ENCODE measurements at places on chromosomes 5 and 9. TPM values are rescaled to one million over a fixed set of nuclear protein-coding genes. Genes with fewer than 3 reads are reported as not detected.

Gene CYSRT1
- not detected for total RNA-seq

Gene MRPS2
- 56.4 TPM for total RNA-seq

Gene MAP1B
- total RNA-seq: 0.25 TPM

Gene SPAG8
- total RNA-seq: 1.1 TPM

Gene BRINP1
- not detected for total RNA-seq

Gene LRRC14B
- total RNA-seq: 0.16 TPM

Gene SOX30
- 0.11 TPM for total RNA-seq

GRCh38 chr5:95562282-95562681 lies 7.4 kb downstream of the ARSK start:
- H3K4me1 ChIP-seq: peaks cover 3% of the 10 kb centered on the region
- no peak overlapping the region for H3K4me3 ChIP-seq
- H3K27me3 ChIP-seq: no peaks in the 10 kb centered on the region
- H3K36me3 ChIP-seq: peaks cover 6% of the 10 kb centered on the region
- H3K27ac ChIP-seq: no peak overlapping the region

GRCh38 chr9:80491086-80491696 lies 919.4 kb downstream of the TLE4 start:
- H3K4me3 ChIP-seq: no peak overlapping the region

- peaks cover 40% of the 10 kb centered on the region for H3K4me1 ChIP-seq
- no peaks in the 10 kb centered on the region for H3K27me3 ChIP-seq
- peak overlapping the region; percentile 29 for H3K4me3 ChIP-seq
- DNase-seq: no peak
- H3K36me3 ChIP-seq: no peaks in the 10 kb centered on the region
Observed at GRCh38 chr5:81718300-81718699, 32.6 kb downstream of the SSBP2 start.

DNA sequence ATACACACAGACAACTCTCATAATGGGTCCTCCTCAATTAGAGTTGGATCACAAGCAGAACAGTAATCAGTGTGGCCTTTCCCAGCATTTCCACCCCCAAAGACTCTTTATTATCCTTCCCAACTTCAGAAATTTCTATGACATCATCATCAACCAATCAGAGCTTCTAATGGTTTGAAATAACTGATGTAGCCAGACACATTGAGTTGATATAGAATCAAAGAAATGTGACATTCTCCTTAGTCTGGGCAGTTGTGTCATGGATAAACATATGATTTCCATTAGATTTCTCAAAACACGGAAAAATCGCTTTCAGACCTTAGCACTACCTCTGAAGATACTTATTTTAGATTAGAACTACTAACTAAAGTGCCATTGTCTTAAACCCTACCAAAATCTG lies 75.7 kb upstream of the NFIB start:
- H3K4me1 ChIP-seq: no peaks in the 10 kb centered on the region
- H3K27me3 ChIP-seq: peaks cover 3% of the 10 kb centered on the region
- DNase-seq: no peak
- no peak overlapping the region for H3K4me3 ChIP-seq

- H3K4me3 ChIP-seq: no peak overlapping the region
- no peaks in the 10 kb centered on the region for H3K4me1 ChIP-seq
- peaks cover 15% of the 10 kb centered on the region for H3K36me3 ChIP-seq
- no peak for DNase-seq
- H3K27me3 ChIP-seq: no peaks in the 10 kb centered on the region
Observed at GRCh38 chr5:37637165-37637845, 202.5 kb downstream of the GDNF start.

- H3K36me3 ChIP-seq: peaks cover 32% of the 10 kb centered on the region
- H3K4me1 ChIP-seq: peaks cover 72% of the 10 kb centered on the region
- peak; percentile 13 for DNase-seq
- H3K4me3 ChIP-seq: peak overlapping the region; percentile 11
Observed at GRCh38 chr9:37197158-37198038, 77.0 kb downstream of the ZCCHC7 start.

GRCh38 chr5:150286820-150287219 lies 2.8 kb downstream of the CAMK2A start:
- H3K27me3 ChIP-seq: peaks cover 2% of the 10 kb centered on the region
- no peaks in the 10 kb centered on the region for H3K4me1 ChIP-seq
- H3K4me3 ChIP-seq: no peak overlapping the region
- peak; percentile 15 for DNase-seq

- H3K36me3 ChIP-seq: peaks cover 7% of the 10 kb centered on the region
- no peak for DNase-seq
- no peaks in the 10 kb centered on the region for H3K27me3 ChIP-seq
- H3K4me3 ChIP-seq: peak overlapping the region; percentile 86
- no peak overlapping the region for H3K27ac ChIP-seq
Observed at GRCh38 chr9:129038109-129038852, 1.9 kb downstream of the MIGA2 start.

DNA sequence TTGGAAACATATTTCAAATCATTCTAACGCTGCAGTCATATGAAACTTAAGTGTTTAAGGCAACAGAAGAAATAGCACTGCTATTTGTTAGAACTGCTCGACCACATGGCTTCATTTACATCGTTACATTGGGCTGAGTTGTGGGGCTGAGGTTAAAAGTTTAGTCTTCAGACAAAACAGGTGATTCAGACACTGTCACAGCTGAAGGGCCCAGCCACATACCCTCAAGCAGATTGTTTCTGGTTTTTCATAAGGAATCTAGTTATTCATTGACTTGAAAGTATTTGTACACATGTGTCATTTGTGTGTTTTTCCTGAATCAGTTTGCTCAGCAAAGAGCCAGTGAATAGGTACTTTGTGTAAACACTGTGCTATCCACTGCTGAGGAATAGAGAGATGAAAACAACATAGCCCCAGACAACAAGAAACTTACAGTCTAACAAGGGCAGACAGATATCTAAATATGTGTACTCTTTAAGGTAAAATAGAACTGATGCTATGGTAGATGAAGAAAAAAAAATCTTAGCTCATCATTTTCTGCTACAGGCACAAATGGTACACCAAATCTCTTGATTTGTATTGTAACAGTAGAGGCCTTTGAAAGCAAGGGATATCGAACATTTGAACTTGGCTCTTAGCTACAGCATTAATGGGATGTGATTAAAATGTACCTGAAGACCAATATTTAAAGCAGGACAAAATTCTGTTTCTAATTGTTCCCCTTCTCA lies 357.6 kb upstream of the RPS23 start:
- no peak overlapping the region for H3K27ac ChIP-seq
- no peaks in the 10 kb centered on the region for H3K27me3 ChIP-seq

GRCh38 chr5:33608344-33609041 lies 167.7 kb downstream of the TARS1 start:
- no peak overlapping the region for H3K27ac ChIP-seq
- no peak overlapping the region for H3K4me3 ChIP-seq
- no peaks in the 10 kb centered on the region for H3K4me1 ChIP-seq
- H3K27me3 ChIP-seq: peaks cover 3% of the 10 kb centered on the region
- DNase-seq: no peak
- no peaks in the 10 kb centered on the region for H3K36me3 ChIP-seq

DNA sequence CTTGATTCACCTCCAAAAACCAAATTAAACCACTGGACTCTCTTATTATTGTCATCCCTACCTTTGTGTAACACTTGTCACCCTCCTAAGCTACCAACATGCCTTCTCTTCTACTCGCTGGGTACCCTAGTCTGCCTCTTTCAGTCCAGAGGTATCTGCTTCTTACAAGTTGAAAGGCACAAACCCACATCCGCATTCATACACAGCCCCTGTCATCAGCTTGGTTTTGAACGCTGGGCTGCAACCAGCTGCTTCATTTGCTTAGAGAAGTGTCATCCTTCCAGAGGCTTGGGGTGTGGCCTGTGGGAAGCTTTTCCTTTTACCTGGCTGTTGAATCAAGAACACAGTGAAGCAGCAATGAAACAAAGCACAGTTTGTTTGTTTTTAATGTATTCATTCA lies 138.8 kb upstream of the WWC1 start:
- H3K4me3 ChIP-seq: no peak overlapping the region
- H3K36me3 ChIP-seq: no peaks in the 10 kb centered on the region
- no peak overlapping the region for H3K27ac ChIP-seq
- H3K4me1 ChIP-seq: no peaks in the 10 kb centered on the region
- peaks cover 1% of the 10 kb centered on the region for H3K27me3 ChIP-seq

DNA sequence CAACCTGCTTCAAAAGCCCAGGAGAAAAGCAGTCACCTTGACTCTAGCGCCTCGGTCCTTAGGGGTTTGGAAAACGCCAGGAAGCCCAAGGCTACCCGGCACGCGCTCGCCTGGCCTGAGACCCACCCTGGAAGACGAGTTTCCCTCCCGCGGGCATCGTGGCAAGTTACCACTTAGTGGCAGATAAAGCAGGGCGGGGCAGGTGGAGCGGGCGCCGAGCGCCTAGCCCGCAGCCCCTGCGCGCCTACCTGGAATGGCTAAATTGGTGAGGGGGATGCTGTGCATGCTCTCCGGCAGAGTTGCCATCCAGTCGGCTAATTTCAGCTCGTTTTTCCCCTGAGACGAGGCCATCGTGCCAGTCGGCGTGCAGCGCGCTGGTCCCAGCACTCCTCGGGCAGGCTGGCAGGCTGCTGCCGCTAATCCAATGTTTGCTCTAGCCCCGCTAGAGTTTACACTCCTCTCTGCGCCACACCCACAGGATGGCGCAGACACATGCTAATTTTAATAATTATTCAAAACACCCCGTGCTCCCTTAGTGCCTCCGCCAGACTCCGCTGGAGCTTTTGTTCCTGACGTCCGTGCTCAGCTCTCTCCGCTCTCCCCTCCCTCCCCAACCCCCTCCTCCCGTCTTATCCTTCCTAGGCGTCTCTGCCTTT lies at the start of gene PLCXD3:
Gene PLCXD3, minus strand, starts transcription at position 426 of the 656 bp plus-strand sequence. Its CDS starts 75 bp downstream, at position 351.
- no peak within 1 kb of the TSS for H3K4me3 ChIP-seq
- H3K27me3 ChIP-seq: peaks cover 31% of the 10 kb centered on the region
- no peaks in the 10 kb centered on the region for H3K4me1 ChIP-seq
- H3K36me3 ChIP-seq: no peaks in the 10 kb centered on the region
- no peak for DNase-seq

- peaks cover 36% of the 10 kb centered on the region for H3K4me1 ChIP-seq
- peaks cover 13% of the 10 kb centered on the region for H3K36me3 ChIP-seq
- H3K27ac ChIP-seq: peak within 1 kb of the TSS; percentile 75
- DNase-seq: peak; percentile 79
- H3K4me3 ChIP-seq: peak within 1 kb of the TSS; percentile 75
Observed at GRCh38 chr5:132746954-132747615, at the start of gene CCNI2. Gene CCNI2, plus strand, starts transcription at chr5:132747426. Its CDS starts 70 bp downstream, at chr5:132747496.

GRCh38 chr5:72328172-72328571 lies 8.0 kb downstream of the PTCD2 start:
- H3K27ac ChIP-seq: no peak overlapping the region
- H3K36me3 ChIP-seq: peaks cover 61% of the 10 kb centered on the region
- H3K4me1 ChIP-seq: peaks cover 10% of the 10 kb centered on the region
- DNase-seq: no peak
- H3K4me3 ChIP-seq: no peak overlapping the region

DNA sequence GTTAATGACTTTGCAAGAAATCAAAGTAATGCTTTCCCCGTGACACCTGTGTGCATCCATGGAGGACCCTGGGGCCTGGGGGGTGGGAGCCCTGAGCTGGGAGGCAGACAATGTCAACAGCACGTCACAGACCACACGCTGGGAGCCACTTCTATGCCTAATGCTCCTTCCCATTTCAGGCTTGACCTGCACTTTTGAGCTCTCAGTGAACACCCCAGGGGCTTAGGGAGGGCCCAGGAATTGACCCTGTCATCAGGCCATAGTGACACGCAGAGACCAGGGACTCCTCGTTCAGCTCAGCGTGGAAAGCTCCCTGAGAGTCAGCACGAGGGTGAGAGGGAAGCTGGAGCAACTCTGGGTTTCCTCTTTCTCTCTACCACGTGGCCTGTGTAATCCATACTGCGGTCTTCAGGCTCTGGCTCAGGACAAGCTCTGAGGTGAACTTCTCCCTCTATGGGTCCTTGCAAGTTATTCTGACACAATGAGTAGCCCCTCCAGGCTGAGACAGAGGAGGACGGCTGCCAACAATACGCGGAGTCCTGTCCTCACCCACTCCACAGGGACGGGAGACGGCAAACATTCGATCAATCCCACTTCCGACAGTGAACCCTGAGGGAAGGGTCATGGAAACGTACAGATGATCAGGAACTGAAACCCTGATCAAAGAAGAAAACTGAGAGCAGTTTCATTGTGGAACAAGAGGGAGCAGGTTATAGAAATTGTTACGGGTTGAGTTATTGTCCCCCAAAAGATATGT lies 130.8 kb upstream of the IRX4 start:
- peaks cover 2% of the 10 kb centered on the region for H3K27me3 ChIP-seq
- DNase-seq: no peak
- no peaks in the 10 kb centered on the region for H3K4me1 ChIP-seq

DNA sequence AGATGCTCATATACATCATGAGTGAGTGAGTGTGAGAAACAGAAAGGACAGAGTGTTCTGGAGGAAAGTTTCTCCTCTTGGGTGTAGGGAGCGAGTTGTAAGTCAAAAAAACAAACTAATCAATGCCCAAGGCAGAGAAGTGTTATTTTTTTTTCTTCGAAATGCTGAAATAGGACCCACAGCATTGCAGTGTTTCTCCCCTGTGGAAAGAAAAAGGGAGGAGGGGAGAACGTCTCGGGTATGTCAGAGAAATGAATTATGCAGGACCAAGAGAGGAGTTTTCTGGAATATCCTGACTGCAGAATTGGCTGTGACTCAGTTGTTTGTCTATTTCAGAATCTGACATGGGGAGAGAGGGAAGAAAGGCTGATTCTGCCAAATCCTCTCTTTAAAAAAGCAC lies 337.9 kb upstream of the RFX3 start:
- H3K36me3 ChIP-seq: no peaks in the 10 kb centered on the region
- no peaks in the 10 kb centered on the region for H3K4me1 ChIP-seq
- no peak for DNase-seq
- no peak overlapping the region for H3K4me3 ChIP-seq

GRCh38 chr5:69309380-69309779 lies 23.2 kb downstream of the CCDC125 start:
- H3K27ac ChIP-seq: no peak overlapping the region
- H3K4me1 ChIP-seq: peaks cover 3% of the 10 kb centered on the region
- DNase-seq: no peak
- H3K36me3 ChIP-seq: peaks cover 50% of the 10 kb centered on the region

DNA sequence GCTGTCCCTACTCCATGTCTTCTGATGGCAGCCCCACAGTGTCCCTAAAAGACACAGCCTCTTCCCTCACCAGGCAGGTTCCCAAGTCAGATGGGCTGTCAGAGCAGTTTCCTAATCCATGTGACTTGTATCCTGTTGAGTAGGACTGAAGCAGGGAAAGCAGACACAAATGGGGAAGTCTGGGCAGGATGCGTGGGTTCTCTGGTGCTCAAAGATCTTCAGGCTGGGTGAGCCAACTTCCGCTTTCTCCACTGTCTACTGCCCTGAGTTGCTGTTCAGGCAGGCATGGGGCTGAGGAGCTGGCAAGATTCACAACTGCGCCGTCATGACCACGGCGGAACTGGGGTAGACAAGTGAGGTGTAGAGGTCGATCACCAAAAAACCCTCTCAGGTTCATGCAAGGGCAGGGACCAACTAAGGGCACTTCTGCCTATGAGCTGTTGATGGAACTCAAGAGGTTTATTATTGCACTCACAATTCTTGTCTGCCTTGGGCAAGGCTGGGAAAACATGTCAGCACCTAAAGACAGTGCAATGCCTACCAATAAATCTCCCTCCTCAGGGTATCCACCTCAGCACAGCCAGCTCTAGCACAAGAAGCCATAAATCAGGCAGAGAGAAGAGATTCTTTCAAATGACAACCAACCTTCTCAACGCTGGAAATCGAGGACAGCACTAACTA lies 83.4 kb downstream of the RAPGEF1 start:
- peaks cover 7% of the 10 kb centered on the region for H3K36me3 ChIP-seq
- H3K27me3 ChIP-seq: no peaks in the 10 kb centered on the region
- peaks cover 84% of the 10 kb centered on the region for H3K4me1 ChIP-seq
- DNase-seq: peak; percentile 82

All from activated CD8-positive, alpha-beta T cell treated with anti-CD3 and anti-CD28 coated beads for 36 hours (primary cell).